ENCODE measurements at places on chromosomes 7 and 10. TPM values are rescaled to one million over a fixed set of nuclear protein-coding genes. Genes with fewer than 3 reads are reported as not detected.

- no peak for ATAC-seq
Measured at GRCh38 chr7:83271212-83272099, 108.8 kb upstream of the PCLO start.

GRCh38 chr10:125788156-125789034 is 12.8 kb upstream of the MMP21 start:
- no peak for ATAC-seq

DNA sequence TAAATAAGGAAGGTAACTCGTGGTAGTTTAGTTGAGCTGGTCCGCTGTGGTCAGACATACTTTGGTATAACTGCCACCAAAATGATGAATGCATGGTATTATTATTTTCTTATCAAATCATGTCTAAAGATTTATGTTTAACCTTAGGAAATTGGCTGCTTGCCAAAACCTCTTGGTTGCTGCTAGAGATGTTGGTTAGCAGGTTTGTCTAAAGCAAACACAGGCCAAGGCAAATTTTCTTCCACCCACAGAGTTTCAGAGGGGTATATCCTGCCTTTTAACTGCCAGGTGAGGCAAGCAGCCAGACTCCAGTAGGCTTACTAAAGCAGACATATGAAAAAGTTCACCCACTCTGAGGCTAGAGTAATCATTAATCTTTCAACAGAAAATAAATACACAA is 101.4 kb downstream of the SEMA3E start:
- ATAC-seq: no peak

DNA sequence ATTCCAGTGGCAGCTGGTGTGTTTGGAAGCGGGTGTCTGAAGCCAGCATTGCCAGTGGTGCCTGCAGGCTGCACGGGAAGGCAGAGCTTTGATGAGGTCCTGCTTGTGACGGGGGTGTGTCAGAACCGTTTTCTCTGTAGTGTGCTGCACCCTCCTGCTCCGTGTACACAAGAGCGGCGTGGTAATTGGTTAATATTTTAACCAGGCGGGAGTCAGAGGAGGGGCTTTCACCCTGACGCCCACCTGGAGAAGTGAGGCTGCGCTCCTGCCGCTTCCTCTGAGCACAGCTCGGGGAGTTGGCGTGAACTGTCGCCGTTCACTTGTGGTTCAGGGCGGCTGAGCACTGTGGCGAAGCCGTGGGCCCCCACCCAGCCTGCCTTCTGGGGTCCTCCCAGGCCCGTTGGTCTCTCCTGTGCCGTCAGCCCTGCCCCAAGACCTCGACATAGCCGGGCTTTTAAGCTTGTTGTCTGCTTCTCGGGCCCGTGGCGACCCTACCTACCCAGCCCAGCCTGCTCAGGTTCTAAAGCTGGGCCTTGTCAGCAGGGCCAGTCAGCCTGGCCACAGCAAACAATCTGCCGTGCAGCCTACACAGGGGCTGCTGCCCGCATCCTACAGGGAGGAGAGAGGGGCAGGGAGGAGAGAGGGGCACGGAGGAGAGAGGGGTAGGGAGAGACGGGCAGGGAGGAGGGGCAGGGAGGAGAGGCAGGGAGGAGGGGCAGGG is 11.6 kb downstream of the NKX6-2 start:
- ATAC-seq: no peak

DNA sequence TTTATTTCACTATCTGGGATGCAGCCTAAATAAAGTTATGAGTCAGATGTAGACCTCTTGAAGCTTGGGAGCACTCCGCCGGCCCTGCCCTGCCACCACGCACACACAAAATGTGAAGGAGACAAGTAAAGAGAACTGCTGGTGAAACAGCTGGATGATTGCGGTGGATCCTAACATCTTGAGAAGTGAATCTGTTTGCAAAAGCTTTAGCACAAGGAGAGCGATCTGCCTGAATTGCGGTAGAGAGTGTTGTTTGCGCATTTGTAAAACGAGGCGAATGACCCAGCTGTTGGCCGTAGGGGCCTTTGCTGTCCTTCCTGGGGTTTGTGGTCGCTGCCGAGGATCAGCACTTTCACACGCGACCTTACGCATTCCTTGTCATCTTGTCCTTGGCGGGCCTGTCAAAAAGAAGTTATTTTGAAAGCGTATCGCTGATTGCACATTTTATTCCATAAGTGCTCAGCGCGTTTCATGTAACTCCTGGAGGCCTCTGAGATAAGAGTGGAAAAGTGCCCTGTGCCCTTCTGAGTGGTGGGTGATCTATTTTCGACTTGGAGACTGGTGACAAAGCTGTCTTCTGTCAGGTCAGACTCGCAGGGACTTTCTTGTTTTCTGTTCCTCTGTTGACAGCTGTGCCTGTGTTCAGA is 40.8 kb downstream of the RBM20 start:
- no peak for ATAC-seq

Gene OR9A4
- not detected for total RNA-seq

- ATAC-seq: no peak
Measured at GRCh38 chr10:106661767-106662140, 502.8 kb downstream of the SORCS1 start.

DNA sequence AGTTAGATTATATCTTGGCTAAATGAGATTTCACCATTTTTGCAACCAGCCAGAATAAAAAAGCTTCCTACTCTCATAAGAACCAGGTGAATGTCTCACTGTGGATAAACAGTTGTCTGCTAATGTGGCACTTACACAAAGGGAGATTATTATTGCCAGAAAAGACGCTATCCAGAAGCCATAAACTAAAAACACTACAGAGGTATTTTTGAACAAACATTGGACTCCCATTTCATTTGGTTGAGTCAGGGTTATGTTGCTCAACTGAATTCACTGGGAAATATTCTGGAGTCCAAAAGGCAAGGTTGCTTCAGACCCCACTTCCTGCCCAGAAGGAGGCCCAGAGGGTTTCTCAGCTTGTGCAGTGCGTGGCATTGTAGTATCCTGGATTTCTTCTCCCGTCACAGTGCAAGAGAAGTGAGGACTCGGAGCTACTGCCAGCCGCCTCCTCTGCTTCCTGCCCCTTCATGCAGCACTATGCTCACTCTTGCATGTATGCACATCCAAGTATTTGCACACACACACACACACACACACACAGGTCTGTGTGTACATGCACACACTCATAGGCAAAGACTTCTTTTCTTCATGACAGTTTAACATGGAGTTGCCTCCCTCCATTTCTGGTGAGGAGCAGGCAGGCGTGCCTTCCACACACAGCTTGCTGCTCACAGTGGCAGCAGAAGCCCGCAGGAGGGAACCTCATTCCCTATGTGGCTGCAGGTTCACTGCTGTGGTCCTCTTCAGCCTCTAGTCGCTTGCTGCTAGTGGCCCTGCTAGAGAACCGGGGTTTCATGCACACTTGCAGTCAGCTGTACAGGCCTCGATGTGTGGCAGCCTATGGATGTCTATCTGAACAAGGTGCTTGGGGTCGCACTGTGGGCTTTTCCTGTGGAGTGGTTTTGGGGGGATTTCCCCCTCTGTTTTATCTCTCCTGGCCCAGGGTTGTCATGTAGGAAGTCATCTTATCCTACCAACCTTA is 10.1 kb downstream of the DENND10 start:
- ATAC-seq: peak; percentile 17

Gene SPDYE9
- not detected for total RNA-seq

- no peak for ATAC-seq
Measured at GRCh38 chr10:86524225-86524962, 2.8 kb upstream of the WAPL start.

GRCh38 chr7:87874066-87874465 is 2.1 kb downstream of the SLC25A40 start:
- ATAC-seq: no peak

- no peak for ATAC-seq
Measured at GRCh38 chr10:65419629-65420028, 1506.2 kb upstream of the LRRTM3 start.

GRCh38 chr7:68691261-68692216 is 906.7 kb upstream of the AUTS2 start:
- no peak for ATAC-seq

DNA sequence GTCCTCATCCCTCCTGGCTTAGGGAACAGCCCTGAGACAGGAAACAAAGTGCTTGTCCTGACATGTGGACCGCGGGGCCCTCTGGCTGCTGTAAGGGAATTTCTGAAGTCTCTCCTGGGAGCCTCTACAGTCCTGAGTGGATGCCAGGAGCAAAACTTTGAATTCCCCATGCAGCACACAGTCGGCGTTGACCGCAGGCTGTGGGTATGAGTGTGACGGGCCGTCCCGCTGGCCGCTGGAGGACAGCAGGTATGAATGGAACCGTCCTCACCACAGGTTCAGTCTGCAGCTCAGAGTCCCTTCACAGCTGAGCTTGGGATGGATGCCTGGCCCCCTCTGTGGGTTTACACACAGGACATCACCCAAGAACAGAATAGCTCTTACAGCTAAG is 94.9 kb downstream of the GPR26 start:
- no peak for ATAC-seq

Data from esophagus mucosa (tissue), 1 donor.